HepG2 (cell line): ENCODE measurements at places on chromosomes 3 and 15. TPM values are rescaled to one million over a fixed set of nuclear protein-coding genes. Genes with fewer than 3 reads are reported as not detected.

ADGRG7 gene
- polyA plus RNA-seq, result not detected in 2 replicates

LRRC2 gene
- polyA plus RNA-seq, result 0.51 and 0.58 TPM in 2 replicates

SLC25A20 gene
- 21.1 and 21.9 TPM in 2 replicates for polyA plus RNA-seq

IL17RD gene
- polyA plus RNA-seq, result 0.28 and 0.37 TPM in 2 replicates

REC114 gene
- not detected in 2 replicates for polyA plus RNA-seq
